Myometrial cell (primary cell): ENCODE measurements at places on chromosomes 16 and 17. TPM values are rescaled to one million over a fixed set of nuclear protein-coding genes. Genes with fewer than 3 reads are reported as not detected.

The CA7 gene
- not detected in 2 replicates for total RNA-seq

The CHST6 gene
- 0.18 and 1.2 TPM in 2 replicates for total RNA-seq

The KRT36 gene
- total RNA-seq: not detected in 2 replicates

The TPSG1 gene
- not detected in 2 replicates for total RNA-seq

The AIPL1 gene
- not detected in 2 replicates for total RNA-seq

The ANKFN1 gene
- not detected in 2 replicates for total RNA-seq

The HSF5 gene
- not detected in 2 replicates for total RNA-seq

The NOXO1 gene
- total RNA-seq: not detected in 2 replicates

The SEC14L5 gene
- total RNA-seq: 0.18 TPM in 1 of 2 replicates, not detected in the other

The KRTAP2-3 gene
- total RNA-seq: 0.89 TPM in 1 of 2 replicates, not detected in the other

The FSCN2 gene
- 0.35 TPM in 1 of 2 replicates, not detected in the other for total RNA-seq

The FAM83G gene
- total RNA-seq: 9.5 and 13.8 TPM in 2 replicates

The LIG3 gene
- 26.2 and 48.2 TPM in 2 replicates for total RNA-seq

The CD2BP2 gene
- total RNA-seq: 49.6 and 58.5 TPM in 2 replicates

The MAP2K6 gene
- 0.86 and 0.89 TPM in 2 replicates for total RNA-seq

The TBX21 gene
- total RNA-seq: not detected in 2 replicates

The UMOD gene
- total RNA-seq: not detected in 2 replicates

The PRM1 gene
- total RNA-seq: not detected in 2 replicates

The ZPBP2 gene
- not detected in 2 replicates for total RNA-seq

The MILR1 gene
- total RNA-seq: 25.4 and 31.7 TPM in 2 replicates

The FOXJ1 gene
- not detected in 2 replicates for total RNA-seq

The FN3K gene
- total RNA-seq: 0.35 and 2.9 TPM in 2 replicates

The SEPHS2 gene
- 16.0 and 19.0 TPM in 2 replicates for total RNA-seq

The HOXB5 gene
- total RNA-seq: 0.18 TPM in 1 of 2 replicates, not detected in the other
